Activated CD8-positive, alpha-beta memory T cell treated with anti-CD3 and anti-CD28 coated beads for 48 hours (primary cell): ENCODE measurements at places on chromosomes 3 and 15.
A peak's percentile ranks its signal among the peaks of the same experiment; 100 is the strongest.

DNA sequence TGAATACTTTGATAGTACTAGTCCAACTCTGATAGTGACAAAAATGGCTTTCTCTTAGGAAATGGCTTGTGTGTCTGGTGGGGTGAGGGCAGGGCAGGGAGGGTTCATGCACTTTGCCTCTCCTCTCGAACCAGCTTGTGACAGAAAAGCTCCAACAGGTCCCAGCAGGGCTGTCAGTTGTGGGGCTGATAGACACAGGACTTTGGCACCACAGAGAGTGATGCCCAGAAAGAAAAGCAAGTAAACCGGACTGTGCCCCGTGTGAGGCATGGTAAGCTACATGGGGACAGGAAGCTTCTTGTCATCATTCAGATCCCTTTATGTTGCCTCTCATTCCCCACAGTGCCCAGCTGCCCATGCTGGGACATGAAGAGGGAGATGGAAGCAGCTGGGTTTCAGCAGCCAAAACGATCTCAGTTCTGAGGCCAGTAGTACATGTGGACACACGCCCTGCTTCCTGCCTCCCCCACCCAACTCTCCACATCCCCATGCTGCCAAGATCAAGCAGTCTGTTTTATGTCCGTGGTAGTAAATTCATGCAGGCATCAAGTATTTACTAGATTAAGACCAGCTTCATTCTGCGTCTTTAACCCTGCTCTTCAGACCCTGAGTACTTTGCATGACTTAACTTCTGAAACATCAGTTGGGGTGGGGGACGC is 29.7 kb upstream of the LIPC start:
- DNase-seq = no peak

DNA sequence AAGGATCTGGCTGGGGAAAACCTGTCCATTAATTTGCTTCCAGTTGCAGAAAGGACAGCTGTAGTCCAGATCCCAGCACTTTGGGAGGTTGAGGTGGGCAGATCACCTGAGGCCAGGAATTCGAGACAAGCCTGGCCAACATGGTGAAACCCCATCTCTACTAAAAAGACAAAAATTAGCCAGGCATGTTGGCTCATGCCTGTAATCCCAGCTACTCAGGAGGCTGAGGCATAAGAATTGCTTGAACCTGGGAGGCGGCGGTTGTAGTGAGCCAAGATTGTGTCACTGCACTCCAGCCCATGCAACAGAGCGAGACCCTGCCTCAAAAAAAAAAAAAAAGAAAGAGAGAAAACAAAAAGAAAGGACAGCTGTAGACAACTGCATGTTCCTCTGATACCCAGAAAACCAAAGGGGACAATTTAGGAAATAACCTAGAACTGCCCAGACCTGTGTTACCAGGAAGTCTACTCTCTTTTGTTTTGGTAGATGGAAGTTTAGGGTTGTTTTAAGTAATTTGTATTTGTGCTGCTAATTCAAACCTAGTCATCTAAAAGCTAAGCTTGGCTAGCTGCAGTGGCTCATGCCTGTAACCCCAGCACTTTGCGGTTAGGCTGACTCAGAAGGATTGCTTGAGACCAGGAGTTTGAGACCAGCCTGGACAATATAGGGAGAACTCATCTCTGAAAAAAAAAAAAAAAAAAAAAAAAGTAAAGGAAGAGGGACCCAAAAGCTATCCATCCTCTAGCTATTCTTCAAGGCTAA is 22.7 kb downstream of the EXD1 start:
- DNase-seq = no peak

DNA sequence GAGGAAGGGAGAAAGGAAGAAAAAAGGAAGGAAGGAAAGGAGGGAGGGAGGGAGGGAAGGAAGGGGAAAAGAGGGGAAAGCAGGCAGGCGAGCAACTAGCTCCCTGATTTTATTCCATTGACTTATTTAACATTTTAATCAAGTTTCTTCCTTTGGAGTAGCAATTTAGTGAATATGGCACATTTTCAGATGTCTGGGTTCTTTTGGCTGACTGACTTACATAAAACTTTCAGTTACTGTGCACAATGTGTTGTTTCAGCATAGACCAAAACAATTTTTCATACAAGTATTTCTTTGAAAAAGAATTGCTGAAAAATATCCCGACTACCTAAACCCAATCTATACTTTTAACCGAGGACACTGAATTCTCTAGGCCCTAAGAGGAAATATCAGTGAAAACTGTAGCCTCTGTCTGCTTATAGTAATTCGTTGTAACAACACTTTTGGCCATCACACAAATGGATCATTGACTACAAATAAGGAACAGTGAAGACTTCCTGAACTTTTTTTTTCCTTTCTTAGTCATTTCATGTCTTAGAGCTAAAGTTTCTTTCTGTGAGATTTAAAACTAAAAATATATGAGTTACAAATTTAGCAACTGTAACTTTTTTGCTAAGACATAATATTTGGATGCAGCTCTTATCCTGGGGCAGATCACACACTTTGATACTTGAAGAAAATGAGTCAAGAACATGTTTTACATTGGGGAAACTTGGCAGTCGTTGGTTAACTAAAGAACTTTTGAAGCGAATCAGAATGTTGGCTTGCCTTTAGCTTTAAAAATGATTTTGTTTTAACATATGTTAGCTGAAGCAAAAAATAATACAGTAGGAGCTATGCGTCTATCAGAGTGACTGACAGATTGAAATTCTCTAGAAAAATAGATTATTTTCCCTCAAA is 79.6 kb downstream of the SOX2 start:
- DNase-seq = no peak

GRCh38 chr3:13249664-13250390 is 170.3 kb downstream of the NUP210 start:
- DNase-seq = no peak

- DNase-seq = no peak
Observed at GRCh38 chr15:68526269-68526668, 52.5 kb upstream of the CORO2B start.

DNA sequence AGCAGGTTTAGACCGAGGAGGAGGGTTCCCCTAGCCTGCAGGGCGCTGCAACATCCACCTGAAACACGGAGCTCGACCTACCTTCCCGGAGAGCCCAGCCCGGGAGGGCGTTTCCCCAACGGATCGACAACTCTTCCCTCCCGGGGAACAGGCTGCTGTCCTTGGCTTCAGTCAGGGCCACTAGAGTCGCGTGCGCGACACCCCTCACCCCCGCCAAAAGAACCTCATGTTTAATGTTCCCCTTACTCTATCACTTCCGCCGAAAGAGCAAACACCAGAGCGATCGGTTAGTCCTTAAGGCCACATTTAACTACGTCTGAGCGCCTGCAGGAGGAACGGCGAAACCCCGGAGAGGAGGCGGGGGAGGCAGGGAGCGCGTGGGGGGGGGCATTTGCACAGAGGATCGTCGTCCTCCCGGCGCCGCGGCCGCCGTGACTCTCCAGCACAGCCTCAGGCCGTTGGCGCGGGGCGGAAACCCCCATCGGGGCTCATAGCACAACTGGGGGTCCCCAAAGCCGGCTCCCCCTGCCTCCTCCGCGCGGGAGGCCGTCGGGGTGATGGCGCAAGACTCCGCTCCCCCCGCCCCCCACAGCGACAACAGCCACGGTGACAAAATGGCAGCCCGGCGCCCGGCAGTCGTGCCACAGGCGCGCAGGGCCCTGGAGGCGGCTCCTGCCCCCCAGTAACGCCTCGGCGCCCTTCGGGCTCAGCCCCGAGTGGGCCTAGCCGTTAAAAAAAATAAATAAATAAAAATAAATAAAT is 3.2 kb downstream of the ANP32A start:
- DNase-seq = peak; percentile 48

DNA sequence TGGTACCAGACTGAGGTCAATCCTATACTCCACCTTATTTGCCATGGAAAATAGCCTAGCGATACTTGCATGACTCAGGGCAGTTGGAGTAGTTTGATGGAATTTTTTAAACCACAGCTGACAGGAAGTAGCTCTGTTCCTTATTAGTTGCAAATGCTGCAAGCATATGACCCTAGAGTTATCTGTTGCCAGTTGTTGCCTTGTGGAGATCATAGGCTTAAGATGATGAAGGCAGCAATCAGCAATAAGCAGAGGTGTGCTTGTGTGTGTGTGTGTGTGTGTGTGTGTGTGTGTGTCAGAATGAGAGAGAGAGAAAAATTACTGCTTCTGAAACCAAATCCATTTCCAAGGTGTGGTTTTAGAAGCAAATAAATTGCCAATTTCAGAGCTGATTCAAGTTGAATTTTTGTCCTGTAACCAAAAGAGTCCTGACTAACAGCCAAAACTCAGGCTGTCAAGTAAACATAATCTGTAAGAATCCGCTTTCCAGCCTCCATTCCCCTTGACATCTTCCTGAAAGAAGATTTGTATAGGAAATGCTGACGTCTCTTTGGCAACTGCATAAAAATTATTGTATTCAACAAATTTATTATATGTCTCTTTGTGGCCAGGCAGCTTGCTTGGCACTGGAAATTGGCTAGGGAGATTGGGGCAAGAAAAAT is 141.2 kb downstream of the SERPINI1 start:
- DNase-seq = no peak

GRCh38 chr15:51869060-51869421 is 39.6 kb downstream of the TMOD3 start:
- no peak for DNase-seq

- no peak for DNase-seq
Observed at GRCh38 chr3:144457758-144458157, 486.1 kb downstream of the DIPK2A start.

GRCh38 chr3:187914231-187914630 is 169.0 kb upstream of the BCL6 start:
- no peak for DNase-seq

GRCh38 chr3:34022147-34022546 is 223.7 kb downstream of the PDCD6IP start:
- no peak for DNase-seq

GRCh38 chr3:195083659-195084058 is 187.3 kb downstream of the XXYLT1 start:
- DNase-seq = no peak

DNA sequence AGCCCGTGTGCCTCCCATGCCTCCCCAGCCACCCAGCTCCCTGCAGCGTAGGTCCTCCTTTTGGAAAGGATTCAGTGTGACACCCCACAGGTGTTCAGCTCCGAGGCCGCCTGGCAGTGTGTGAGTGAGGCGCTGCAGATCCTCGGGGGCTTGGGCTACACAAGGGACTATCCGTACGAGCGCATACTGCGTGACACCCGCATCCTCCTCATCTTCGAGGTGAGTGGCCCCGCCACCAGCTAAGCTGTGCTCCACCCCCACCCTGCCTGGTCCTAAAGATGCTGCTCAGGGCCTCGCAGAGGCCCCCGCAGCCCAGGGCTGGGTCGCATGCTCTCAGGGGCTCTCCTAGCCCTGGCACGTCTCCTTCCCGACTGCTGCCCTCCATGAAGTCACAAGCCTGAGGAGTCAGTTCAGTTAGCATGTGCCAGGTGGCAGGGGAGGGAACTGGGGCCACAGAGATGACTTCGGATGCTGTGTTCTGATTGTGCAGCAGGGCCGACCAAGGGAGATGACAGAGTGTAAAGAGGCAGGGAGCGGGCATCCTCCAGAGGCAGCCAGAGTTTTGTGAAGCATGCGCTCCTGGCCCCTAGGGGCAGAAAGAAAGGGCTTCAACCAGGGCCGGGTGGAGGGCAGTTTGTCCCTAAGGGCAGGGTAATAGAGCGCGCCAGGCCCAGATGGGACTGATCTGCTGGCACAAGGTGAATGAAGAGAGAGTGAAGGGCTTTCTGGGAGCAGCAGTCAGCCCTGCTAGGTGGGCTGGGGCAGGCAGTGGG is 26.8 kb downstream of the ACAD9 start:
- no peak for DNase-seq

- DNase-seq = no peak
Observed at GRCh38 chr3:180798197-180798596, 114.3 kb upstream of the FXR1 start.

- DNase-seq = no peak
Observed at GRCh38 chr3:56869157-56869889, 67.6 kb upstream of the ARHGEF3 start.
